KBM-7 (cell line): ENCODE measurements at places on chromosomes 6 and 20.

DNA sequence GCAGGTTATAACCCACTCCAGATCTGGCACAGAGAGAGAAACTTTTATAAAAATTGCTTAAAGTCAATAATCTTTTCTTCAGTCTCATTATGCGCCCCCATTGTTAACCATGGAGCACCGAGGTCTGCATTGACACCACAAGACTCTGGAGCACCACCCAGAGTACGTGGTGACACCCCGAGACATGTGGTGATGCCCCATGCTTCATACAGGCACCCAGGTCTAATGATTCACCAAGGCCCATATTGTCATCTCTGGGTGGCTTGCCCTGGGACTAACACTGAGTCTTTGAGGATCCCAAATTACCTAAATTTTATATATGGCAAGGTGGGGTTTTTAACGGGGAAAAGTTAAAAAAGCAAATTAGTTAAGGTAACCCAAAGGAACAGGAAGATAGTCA is 31.1 kb downstream of the CD109 start:
- no peak for DNase-seq

DNA sequence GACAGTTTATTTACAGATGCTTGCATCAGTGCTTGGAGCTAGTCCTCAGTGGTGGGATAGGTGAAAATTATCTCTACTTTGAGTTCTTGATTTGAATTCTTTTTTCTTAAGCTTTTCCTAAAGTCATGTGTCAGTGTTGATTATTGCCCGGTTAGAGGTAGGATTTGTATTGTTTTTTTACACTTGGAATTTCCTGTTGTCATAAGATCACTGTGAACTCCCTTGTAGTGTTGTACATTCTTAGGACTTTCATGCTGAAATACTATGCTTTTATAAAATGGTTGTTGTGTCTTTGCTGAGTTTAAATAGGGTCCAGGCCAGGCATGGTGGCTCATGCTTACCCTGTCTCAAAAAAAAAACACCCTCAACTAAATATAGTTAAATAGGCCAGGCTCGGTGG is 20.3 kb downstream of the ASXL1 start:
- DNase-seq: no peak

- DNase-seq: peak; percentile 75
Observed at GRCh38 chr20:32387252-32387651, 29.1 kb downstream of the ASXL1 start.

GRCh38 chr20:21681922-21682318 is 23.5 kb upstream of the PAX1 start:
- DNase-seq: no peak

- no peak for DNase-seq
Observed at GRCh38 chr20:63700199-63701050, 4.0 kb downstream of the TNFRSF6B start.

DNA sequence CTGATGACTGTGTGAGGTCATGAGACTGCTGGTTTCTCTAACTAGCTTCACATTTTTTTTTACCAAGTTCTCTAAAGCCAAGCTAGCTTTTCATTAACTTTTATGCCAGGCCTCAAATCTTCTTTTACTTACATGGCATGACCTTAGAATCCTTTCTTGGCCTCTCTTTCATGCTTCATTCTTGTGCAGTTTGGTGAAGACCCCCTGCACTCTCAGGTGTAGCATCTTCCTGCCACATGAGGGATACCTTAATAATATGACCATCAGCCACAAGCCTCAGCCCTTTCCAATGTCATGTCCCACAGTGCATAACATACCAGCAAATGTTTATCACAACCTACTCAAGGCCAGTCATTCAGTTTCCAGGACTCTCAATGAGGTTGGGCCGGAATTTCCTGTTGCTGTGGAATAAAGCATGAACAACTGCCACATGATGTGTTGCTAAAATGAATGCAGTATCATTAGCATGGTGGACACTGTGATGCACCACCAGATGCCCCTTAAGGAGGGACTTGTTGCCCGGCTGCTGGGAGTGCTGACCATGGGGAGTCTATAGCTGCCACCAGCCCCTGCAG is 72.2 kb downstream of the RIN2 start:
- DNase-seq: no peak

- no peak for DNase-seq
Observed at GRCh38 chr6:97306544-97307320, 23.7 kb upstream of the MMS22L start.

- no peak for DNase-seq
Observed at GRCh38 chr6:113048741-113049140, 701.6 kb downstream of the RFPL4B start.

DNA sequence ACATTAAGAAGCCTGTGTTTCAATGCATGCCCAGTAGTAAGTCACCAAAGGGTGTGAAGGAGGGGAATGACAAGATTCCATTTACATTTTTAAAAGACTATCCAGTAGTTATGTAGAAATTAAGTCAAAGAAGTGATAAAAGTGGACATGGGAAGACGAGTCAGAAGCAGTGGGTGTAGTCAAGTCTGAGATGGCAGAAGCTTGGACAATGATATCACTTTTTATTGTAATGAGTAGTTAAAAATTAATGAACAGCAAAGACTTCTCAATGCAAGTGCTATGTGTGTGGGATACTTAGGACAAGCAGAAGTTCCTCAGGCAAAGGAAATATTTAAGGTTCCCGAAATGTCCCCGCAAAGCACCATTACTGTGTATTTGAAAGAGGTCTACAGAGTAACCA is 156.0 kb downstream of the DST start:
- DNase-seq: no peak

GRCh38 chr6:129615020-129615419 is 95.0 kb downstream of the ARHGAP18 start:
- DNase-seq: no peak

DNA sequence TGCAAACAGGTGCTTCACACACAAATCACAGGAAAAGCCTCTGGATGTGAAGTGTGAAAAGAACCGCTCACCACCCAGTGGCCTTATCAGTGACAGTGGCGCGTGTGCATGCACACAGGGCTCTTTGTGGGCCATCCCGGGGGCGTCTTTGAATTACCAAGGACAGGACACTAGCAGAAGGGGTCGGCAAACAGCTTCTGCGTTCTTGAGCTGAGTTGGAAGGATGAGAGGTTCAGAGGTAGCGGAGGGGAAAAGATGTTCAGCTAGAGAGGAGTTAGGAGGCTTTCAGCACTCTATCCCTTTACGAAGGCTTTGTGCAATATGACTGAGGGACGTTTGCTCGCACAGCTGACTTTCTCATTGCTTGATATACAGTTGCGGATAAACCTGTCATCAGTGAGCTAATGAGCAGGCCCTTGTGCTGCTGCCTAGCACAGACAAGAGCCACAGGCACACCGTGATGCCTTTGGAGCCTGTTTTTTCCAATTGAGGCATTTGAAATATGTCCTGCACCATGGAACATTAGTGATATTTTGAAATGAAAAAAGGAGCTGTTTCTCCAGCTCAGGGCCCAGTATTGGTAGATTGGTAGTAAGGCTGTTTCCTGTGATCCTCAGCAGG is 83.1 kb downstream of the IYD start:
- no peak for DNase-seq

DNA sequence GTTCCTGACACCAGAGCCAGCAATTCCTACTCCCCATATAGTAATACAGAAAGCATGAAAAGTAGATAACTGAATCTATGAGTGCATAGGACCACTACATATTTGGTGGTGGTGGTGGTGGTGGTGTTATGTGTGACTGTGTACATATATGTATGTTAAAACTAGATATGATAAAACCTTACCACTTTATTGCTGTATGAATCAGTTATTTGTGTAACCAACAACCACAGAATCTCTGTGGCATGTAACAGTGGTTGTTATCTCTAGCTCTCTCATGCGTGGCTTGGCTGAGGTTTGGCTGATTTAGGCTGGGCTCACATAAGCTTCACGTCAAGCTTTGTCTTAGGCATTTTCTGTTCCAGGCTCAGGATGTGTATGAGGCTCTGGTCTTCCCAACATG is 55.7 kb downstream of the PLCB1 start:
- no peak for DNase-seq

GRCh38 chr6:46058951-46059350 is 43.3 kb upstream of the CLIC5 start:
- no peak for DNase-seq

- no peak for DNase-seq
Observed at GRCh38 chr20:13245250-13245723, 24.2 kb downstream of the ISM1 start.

DNA sequence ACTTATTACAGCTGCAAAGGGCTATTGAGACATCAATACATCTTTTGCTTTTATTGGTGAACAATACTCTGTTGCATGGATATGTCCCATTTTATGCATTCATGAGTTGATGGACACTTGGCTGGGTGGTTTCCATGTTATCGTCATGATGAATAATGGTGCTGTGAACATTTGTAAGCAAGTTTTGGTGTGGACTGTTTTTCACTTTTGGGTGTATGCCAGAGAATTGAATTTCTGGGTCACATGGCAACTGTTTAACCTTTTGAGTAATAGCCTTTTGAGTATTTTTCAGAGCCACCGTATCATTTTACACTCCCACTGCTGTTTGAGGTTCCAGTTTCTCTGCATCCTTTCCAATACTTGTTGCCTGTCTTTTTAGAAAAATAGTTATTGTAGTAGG is 107.0 kb downstream of the JARID2 start:
- DNase-seq: no peak

- DNase-seq: peak; percentile 95
Observed at GRCh38 chr6:43799551-43800297, 29.7 kb downstream of the VEGFA start.
